ENCODE measurements at places on chromosomes 11 and 22.

DNA sequence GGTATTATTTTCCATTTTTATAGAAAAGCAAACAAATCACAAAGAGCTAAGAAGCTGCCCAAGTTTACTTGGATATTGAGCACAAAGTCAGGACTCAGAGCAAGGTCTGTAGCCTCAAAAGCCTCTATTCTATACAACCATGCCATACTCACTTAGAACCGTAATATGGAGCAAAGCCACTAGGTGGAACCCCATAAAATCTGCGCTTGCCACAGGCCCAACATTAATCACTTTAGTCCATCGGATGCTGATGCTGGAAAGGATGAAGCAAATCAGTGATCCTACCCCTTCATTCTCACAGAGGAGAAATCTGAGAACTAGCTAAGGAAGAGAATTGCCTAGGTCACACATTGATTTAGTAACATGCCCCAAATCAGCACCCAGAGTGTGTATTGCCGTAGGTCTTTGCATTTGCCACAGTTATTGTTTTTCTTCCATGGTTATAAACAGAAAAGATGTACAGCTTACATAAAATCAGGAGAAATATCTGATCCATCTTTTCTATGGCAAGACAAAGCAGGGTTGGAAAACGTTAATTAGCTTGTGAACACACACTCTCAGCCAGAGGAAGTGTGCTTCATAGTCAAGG, 56.7 kb upstream of the RAB38 start:
- peak; percentile 4 for DNase-seq

DNA sequence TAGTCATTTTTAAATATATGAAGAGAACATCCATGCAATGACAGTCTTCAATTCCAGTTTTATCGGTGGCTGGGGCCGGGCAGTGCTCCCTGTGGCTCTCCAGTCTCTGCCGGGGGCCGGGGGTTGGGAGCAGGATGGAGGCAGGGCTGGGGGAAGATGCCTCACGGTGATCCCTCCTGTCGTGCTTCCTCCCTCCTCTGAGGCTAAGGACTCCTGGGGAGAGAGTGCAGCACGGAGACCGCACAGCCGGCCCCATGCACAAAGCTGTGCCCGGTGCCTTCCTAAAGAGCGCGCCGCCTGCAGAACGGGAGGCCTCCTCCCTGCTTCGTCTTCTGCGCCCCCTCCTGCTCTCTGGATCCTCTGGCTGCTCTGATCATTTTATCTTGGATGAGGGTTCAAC, 20.5 kb downstream of the GAL start:
- no peak for DNase-seq

DNA sequence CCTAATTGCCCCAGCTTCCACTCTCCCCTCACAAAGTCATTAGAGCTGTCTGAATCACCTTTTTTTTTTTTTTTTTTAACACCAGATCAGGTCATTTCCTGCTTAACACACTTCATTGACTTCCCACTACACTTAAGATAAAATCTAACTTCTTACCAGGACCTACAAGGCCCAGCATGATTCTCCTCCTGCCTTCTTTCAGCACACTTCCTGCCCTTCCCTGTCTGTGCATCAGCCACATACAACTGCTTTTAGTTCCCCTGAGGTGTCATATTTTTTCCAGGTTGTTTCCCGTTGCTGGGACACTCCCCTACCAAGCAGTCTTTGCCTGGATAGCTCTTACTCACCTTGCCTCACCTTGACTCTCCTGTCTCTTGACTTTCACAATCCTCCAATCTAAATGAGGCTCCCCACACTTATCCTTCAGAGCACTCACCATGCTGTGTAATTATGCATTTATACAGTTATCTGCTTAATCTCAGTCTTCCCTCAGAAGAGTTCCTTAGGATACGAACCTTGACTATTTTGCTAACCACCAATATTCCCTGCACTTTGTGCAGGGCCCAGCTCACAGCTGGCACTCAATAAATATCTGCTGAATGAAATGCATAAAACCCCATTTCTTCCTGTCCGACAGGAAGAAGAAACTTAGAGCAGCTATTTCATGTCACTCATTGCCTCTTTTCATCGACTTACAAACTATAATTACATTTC, 96.6 kb upstream of the AKIP1 start:
- DNase-seq, result no peak

- DNase-seq, result no peak
These were observed 553 bp upstream of the USP47 start for GRCh38 chr11:11841116-11841722.

- peak; percentile 68 for DNase-seq
These were observed 29.9 kb downstream of the ALG9 start for GRCh38 chr11:111841370-111842053.

GRCh38 chr11:11569936-11570491, 51.8 kb downstream of the GALNT18 start:
- no peak for DNase-seq

DNA sequence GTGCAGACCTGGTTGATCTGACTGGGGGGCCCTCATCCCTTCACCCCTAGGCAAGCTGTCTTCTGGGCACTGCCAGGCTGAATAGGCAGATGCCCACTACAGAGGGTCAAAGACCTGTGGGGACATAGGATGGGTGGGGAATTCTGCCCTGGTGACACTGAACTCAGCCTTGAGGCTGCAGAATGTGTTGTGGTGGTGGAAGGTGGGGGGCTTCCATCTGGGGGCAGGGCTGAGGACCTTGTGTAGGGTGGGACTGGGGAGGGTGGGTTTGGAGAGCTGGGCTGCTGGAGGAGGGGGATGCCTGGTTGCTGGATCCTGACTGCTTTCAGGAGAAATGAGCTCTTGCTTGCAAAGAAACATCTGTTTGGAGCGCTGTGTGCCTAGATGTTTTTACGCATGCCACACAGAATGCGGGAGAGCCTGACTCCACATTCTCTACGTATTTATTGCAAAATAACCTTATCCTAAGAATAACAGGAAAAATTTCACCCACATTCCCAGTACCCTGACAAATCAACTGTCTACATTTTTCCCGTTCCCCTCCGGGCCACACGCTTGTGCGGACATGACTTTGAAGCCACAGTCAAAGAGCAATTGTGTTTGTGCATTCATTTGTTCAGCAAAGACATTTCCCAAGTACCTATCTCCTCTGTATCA, 18.3 kb downstream of the SMIM38 start:
- no peak for DNase-seq

DNA sequence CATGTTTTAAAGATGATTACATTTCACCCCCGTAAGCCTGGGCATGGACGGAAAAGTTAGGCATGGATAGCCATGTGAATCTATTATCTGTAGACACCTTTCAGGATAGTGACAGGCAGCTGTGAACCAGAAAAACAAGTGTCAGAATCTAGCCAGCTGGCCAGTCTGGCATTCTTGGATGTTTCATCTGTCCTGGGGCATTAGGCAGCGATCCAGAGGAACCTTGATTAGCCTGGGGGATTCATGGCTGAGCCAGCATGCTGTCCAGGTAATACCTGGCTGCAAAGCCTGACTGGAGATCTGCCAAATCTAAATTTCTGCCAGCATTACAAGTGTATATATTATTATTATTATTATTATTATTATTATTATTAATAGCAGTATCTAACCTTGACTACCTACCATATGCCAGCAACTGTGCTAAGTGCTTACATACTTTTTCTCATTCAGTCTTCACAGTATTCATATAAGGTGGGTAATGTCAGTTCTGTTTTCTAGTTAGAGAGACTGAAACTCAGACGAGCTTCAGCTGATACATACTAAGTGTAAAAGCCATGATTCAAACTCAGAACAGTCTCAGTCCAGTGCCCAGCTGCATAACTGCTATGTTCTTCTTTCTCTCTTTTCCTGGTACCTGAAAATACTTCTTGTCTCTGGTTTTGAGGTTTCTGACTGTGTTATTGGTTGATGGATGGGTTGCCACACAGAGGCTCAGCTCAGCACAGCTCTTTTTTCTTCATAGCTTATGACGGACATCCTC, 12.8 kb downstream of the BMAL1 start:
- no peak for DNase-seq

DNA sequence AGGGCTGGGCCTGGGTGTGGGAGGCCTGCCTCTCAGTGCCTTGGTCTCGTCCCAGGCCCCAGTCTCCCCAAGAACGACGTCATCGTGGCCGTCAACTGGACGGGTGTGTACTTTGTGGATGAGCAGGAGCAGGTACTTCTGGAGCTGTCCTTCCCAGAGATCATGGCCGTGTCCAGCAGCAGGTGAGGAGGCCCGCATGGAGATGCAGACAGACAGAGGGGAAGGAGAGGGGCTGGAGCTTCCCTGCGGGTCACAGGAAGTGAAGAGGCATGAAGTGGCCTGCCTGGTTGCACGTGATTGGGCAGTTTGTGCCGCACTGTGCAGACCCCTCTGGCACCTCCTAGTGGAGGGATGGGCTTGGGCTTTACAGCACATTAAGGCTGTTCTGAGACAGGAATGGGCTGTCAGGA, 70.4 kb downstream of the MYO7A start:
- peak; percentile 36 for DNase-seq

DNA sequence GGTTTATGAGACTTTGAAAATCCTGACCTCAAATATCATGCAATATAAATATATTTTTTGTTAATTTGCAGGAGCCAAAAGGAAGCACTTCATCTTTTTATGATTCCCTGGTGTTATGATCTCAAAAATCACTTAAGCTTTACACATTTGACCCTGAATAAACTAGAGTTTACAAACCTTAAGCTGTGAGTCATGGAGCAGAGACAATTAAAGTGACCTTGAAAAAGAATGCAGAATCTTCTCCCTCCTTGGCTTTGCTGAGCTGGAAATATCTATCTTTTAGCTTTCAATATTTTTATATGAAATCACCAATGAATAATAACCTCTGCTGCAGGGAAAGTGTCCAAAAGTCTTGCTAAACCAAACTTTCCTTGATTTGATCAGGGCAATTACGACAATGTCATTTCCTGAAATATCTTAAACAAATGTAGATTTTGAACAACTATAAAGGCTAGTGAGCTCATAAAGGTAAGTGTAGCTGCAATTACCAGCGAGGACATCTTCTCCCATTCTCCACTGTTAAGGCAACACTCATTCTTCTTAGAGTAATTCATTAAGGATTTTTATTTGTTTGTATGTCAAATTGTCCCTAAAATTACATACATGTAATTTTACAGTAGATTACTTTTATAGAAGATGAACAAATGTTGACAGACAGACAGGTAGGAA, 747.0 kb upstream of the LUZP2 start:
- DNase-seq, result no peak

- no peak for DNase-seq
These were observed 7.7 kb downstream of the MTFP1 start for GRCh38 chr22:30433227-30433626.

DNA sequence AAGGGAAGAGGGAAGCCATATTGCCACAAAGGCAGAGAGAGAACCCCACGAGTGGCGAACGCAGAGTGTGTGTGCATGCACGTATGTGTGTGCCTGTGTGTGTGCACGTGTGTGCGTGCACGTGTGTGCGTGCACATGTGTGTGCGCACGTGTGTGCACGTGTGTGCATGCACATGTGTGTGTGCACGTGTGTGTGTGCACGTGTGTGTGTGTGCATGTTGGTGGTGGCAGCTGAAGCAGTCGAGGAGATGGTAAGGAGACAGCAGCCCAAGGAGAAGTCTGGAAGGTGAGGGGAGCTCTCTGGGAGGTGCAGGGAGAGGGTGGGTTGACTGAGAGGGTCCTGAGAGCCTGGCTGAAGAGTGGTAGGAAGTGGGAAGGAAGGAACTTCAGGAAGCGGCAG, 94.1 kb upstream of the NECTIN1 start:
- no peak for DNase-seq

GRCh38 chr11:74171997-74172396, 908 bp downstream of the PPME1 start:
- no peak for DNase-seq

- no peak for DNase-seq
These were observed 27.2 kb downstream of the BMAL1 start for GRCh38 chr11:13304655-13305335.

GRCh38 chr11:96275801-96276594, 67.0 kb downstream of the MAML2 start:
- no peak for DNase-seq

- no peak for DNase-seq
These were observed 812.2 kb upstream of the LUZP2 start for GRCh38 chr11:23684701-23685100.

GRCh38 chr22:25420925-25421904, 143.3 kb upstream of the GRK3 start:
- no peak for DNase-seq

- peak; percentile 40 for DNase-seq
These were observed 3.2 kb upstream of the CACNA1I start for GRCh38 chr22:39567135-39567946.

DNA sequence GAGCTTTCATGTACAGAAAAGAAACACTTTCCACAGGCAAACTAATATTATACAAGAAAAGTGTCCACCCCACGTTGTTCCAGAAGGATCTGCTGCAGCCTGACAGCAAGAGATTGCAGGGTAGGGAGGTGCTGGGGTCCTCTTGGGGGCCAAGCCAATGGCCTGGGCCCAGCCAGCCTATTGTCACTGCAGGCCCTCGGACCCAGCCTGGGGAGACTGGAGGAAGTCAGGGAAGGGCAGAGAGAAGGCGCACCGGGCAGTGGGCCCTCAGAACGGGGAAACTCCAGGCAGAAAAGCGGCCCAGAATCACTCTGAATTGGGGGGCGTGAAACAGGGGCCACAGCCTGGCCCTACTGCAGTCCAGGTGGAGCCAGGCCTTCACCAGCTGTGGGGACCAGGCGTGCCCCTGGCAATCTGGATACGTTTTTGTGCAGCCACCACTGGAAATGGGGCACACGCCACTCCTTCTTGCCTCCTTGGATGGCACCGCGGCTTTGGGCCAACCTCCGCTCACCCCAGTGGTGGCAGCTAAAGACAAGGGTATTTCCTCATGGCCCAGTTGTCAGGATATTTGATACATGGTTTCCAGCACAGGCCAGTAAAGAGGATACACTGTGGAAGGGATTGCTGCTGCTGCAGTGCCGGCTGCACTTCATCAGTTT, 3.9 kb upstream of the NAP1L4 start:
- no peak for DNase-seq

DNA sequence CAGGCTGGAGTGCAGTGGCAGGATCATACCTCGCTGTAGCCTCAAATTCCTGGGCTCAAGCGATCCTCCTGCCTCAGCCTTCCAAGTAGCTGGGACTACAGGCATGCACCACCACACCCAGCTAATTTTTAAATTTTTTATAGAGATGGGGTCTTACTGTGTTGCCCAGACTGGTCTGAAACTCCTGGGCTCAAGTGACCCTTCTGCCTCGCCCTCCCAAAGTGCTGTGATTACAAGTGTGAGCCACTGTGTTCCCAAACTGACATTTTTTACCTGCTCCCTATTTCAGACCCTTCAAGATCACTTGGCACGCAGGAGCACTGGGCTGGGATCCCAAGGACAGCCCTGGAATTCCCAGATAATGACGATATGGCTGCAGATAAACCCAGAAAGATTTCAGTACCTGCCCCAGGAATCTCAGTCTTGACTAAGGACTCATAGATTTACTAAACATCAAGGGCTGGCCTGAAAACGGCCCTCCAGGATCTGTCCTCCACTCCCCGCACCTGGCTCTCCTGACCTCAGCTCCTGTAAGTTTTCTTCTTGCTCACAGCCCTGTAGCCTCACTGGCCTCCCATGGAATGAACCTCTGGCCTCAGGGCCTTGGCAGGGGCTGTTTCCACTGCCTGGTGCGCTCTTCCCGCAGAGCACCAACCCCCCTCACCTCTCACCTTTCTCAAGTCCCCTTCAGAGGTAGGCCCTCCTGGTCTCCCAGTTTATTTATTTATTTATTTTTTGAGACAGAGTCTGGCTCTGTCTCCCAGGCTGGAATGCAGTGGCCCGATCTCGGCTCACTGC, 3.6 kb upstream of the CSNK1E start:
- DNase-seq, result no peak

Data from activated naive CD8-positive, alpha-beta T cell treated with anti-CD3 and anti-CD28 coated beads for 36 hours (primary cell).